ENCODE measurements at places on chromosomes 16 and 17.

GRCh38 chr17:64130559-64131001 lies 636 bp upstream of the ERN1 start:
- DNase-seq = peak; percentile 79

GRCh38 chr17:58679263-58680037 lies 12.4 kb downstream of the TEX14 start:
- DNase-seq = no peak

DNA sequence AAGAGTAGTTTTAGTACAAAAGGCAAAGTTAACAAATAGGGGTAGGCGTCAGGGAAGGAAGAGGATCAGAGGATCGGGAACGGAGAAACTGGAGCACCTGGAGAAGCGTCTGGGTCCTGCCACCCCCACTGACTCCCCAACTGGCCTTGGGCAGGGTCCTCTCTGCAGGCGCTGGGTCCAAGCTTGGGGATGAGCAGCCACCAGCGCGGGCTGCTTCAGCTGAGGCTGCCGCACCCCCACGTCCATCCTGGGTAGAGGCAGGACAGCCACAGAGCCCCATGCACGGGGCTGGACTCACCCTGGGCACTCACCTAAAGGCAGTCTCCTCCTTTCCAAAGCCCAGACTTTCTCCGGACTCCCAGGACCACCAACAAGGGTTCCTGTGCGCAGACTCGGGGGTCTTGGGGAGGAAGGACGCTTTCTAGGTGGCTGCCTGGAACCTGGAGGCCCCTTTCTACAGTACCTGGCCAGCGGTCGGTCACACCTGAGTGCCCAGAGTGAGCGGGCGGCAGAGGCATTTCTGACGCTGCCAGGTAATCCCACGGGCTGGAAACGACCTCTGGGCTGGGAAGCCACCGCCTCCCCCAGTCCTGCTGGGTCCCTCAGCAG lies 1.1 kb downstream of the HS3ST6 start:
- DNase-seq = no peak

DNA sequence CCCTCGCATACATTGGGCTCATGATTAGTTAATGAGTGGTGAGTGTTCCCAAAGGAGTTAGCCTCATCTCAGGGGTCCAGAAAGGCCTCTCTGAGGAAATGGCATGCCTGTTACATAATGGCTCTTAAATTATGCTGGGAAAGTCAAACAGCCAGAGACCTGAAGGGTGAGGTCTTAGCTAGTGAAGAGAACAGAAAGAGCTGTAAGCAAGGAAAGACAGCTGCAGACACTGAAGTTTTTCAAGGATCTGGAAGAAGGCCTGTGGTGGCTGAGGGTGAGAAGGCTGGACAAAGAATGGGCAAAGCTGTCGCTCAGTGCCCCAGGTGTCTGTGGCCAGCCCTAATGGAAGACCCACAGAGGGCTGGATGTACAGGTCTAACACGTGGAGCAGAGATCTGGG lies 10.4 kb downstream of the SP2 start:
- no peak for DNase-seq
